ENCODE measurements at places on chromosomes 5 and 9.

DNA sequence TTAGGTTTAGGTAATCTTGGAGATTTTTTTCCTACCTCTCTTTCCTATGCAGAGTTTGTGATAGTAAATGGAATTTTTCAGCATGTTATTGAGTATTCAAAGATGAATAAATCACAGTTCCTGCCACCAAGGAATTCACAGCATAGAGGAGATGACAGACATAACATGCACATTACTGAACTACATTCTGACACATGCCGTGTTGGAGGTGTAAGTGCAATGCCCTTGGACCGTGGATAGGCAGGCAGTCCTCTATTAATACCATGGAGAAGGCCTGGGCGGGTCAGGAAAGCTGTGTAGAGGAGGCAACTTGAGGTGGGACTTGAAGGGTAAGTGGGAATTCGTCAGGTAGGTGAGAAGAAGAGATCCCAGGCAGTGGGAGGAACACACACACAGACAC, 43.9 kb downstream of the MCCC2 start:
- no peak for DNase-seq

- no peak for DNase-seq
Measured at GRCh38 chr9:68653141-68653595, 51.9 kb upstream of the PIP5K1B start.

DNA sequence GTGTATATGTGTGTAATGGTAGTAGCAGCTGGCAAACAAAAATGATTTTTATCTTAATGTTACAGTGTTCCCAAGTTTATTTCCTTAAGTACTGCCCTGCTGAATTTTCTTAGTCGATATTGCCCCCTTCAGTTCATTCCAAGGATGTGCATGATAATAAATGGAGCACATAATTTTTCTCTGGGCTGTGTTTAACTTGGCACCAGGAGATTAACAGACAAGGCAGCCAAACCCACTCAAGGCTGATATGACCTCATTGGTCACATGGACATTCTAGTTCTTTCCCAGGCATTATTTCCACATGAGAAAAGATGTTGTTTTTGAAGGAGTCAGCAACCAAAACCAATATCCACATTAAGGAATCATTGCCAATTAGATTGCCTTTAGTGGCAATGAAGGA, 61.8 kb downstream of the COX7C start:
- no peak for DNase-seq

GRCh38 chr9:33452828-33453271, 5.5 kb upstream of the AQP3 start:
- DNase-seq: no peak

All from activated CD4-positive, CD25-positive, alpha-beta regulatory T cell treated with anti-CD3 and anti-CD28 coated beads, Interleukin-2, amount 50 U/mL, for 72 hours (primary cell).